Activated T-helper 2 cell treated with anti-CD3 and anti-CD28 coated beads, Interferon-gamma antibody, Interleukin-2, Interleukin-4, amounts not matched to agents 10 μg/mL and 5 μg/mL and 100 μg/mL, durations not matched to agents 14 hours and 24 hours and 36 hours (primary cell): ENCODE measurements at places on chromosomes 4 and X.

GRCh38 chrX:71514367-71515037 lies 18.4 kb upstream of the OGT start:
- DNase-seq: peak; percentile 12

DNA sequence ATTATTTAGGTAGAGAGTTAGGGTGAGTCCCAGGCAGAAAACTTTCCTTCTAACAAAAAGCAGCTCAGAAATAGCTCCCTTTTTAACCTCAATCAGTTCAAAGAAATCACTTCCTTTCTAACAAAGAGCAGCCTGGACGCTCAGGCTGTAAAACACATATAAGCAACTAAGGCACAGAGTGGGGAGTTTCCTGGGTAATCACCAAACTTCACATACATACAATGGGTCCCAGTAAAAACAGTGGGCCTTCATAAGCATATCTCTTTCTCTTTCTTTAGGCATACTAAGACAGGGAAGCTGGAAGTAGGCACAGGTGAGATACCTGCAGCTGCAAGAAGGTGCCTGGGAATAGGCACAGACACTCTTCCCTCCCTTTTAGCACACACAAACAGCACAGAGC lies 4.9 kb upstream of the NAF1 start:
- no peak for DNase-seq

- no peak for DNase-seq
Measured at GRCh38 chrX:25156832-25157231, 141.1 kb upstream of the ARX start.

GRCh38 chr4:99381588-99382175 lies 29.1 kb upstream of the ADH1C start:
- no peak for DNase-seq

GRCh38 chr4:37891260-37892159 lies 626 bp downstream of the TBC1D1 start:
- DNase-seq: peak; percentile 63

DNA sequence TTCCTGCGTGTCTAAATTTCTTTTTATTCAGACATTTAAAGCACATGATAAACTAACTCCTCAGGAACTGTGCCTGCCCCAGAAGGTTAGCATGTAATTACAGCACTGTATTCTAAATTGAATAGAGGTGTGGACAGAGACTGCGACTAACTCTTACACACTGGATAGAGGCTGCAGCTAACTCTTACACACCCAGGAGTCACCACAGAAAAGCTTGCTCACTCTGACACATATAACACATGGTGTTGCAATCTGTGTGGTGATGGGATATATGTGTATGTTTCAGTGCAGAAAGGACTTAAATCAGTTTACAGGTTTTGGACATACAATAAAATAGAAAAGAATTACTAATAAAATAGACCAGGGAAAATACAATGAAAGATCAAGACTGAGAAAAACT lies 41.5 kb downstream of the SMAD1 start:
- DNase-seq: no peak

DNA sequence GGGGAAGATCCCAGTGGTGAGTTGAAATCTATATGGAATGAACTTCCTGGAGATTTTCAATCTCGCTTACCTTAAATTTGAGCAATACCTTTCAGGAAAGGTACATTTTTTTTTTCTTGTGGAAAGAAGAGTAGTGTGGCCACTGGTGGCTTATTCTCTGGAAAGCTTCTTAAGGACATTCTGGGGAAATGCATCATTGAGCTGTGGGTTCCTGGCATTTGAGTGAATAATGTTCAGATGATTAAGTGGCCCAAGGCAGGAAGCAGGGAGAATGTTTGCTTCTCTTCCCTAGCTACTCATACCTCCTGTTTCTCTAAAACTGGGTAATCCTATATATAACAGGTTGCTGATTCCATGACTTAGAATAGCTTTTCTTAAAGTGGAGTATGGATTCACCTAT lies 31.8 kb downstream of the STAG2 start:
- DNase-seq: no peak
